Right atrium auricular region (tissue), 2 donors: ENCODE measurements at places on chromosomes 5 and 9.

GRCh38 chr5:150402901-150403342 lies 9.8 kb downstream of the CD74 start:
- DNase-seq = no peak

GRCh38 chr5:88708021-88708420 lies 175.0 kb downstream of the MEF2C start:
- DNase-seq = no peak

GRCh38 chr5:142803428-142804125 lies 33.4 kb downstream of the ARHGAP26 start:
- DNase-seq = peak; percentile 83

DNA sequence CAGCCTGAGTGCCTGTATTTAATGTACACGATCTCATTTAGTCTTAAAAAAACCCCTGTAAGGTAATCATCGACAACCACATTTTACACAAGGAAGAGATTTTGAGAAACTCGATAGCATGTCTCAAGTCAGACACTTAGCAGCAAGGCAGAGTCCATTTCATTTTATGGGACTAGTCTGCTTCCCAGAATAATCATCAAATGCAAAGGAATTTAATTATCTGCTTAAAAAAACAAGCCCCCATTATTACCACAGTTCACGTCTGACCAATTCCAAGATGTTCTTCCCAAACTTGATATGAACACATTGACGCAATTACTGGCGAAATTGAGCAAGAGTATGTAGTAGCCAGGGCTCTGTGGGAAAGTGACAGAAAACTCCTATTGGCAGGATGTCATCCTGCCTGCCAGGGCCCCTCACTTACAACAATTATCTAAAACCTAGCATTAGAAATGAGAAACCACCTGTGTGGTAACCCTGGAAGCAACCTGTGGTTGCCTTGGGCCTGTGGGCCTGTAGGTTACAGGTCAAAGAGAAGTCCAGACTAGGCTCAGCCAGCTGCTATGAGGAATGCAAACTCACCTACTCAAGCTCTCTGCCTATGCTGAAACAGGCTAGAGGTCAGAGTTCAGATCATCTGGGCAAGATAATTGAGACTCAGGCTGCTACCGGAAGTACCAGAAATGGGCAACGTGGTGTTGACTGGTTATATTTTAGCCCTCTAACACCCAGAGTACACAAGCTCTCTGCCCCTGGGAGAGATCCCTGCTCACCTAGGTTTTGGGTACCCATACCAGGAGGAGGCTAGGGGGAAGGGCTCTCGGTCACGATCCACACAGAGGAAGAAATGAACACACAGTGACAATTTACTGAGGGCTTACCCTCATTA lies 1.6 kb downstream of the B4GALT1 start:
- peak; percentile 85 for DNase-seq

DNA sequence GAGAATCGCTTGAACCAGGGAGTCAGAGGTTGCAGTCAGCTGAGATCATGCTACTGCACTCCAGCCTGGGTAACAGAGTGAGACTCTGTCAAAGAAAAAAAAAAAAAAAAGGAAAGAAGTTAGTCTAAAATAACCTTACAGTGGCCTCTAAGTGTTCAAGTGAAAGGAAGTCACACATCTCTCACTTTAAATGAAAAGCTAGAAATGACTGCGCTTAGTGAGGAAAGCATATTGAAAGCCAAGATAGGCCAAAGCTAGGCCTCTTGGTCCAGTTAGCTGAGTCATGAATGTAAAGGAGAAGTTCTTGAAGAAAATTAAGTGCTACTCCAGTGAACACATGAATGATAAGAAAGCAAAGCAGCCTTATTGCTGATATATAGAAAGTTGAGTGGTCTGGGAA lies 38.1 kb downstream of the ITGA1 start:
- DNase-seq = no peak

DNA sequence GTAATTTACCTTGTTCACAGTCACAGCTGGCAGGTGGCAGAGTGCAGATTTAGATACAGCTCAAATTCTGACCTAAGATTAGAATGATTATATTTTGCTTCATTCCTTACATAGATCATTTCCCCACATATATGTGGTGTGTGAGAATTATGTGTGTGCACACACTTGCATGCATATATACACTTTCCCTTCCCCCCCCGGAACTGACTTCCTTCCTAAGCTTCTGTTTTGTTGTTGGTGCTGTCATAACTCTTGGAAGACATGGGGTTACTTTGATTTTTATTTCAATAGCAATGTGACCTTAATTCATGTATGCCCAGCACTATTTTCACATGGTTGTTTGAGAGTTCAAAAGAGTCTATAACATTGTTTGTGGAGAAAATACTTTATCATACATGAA lies 112.8 kb downstream of the CMYA5 start:
- DNase-seq = no peak
